NCI-H1436 treated with DMSO at 0.1 percent for 48 hours (cell line): ENCODE measurements at places on chromosomes 2 and 18.
A peak's percentile ranks its signal among the peaks of the same experiment; 100 is the strongest.

- DNase-seq: no peak
These were observed 21.0 kb downstream of the KDSR start for GRCh38 chr18:63346031-63346430.

GRCh38 chr2:1972422-1972821, 228.1 kb upstream of the PXDN start:
- peak; percentile 89 for DNase-seq

DNA sequence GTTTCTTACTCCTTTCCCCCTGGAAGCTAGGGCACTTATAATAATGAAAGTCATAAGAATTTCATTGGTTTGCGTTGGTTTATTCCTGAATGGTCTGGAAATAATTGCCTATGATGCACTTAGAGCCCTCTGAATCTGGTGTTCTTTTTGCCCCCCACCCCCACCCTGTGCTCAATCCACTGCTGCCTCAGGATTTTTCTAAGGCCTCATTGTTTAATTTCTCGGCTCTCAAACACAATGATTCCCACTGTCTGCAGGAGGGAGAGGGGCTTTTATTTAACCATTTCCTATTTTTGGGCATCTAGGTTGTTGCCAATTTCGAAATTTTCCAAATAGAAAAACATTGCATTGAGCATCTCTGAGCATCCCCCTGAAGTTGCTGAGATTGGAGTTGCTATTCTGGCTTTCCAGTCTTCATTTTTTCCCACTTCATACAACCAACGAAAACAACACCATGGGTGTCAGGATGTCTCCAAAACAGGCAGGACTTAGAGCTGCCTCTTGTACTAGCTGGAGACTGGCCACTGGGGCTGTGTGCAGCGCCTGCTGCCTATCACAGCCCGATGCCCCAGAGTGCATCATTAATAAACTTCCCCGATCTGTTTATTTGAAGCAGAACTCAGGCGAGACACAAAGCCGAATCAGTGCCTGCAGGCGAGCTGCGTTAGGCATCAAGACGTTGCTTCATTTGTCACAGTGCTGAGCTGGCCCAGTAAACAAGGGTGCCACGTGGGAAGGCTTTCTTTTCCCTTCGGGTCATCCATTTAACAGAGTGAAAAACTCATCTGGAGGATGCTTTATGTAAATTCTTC, 1.8 kb upstream of the PCARE start:
- DNase-seq: no peak

GRCh38 chr2:204292439-204292838, 252.8 kb upstream of the PARD3B start:
- no peak for DNase-seq
